Activated naive CD4-positive, alpha-beta T cell treated with Interleukin-2 at 50 U/mL for 16 hours (primary cell): ENCODE measurements at places on chromosomes 5 and 9.
A peak's percentile ranks its signal among the peaks of the same experiment; 100 is the strongest.

DNA sequence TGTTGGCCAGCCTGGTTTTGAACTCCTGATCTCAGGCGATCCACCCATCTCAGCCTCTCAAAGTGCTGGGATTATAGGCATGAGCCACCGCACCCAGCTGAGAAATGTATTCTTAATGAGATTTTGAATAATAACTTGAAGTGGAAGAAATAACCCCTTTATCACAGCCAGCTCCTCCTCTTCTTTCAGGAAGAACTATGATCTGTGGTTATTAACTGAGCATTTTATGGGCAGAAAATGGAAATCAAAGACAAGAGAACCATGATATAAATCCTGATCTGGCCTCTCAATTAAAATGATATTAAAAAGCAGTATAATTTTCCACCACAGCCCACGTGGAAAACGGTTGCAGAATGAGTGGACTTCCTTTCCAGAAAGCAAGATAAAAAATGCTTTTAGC, 206.6 kb downstream of the PRELID2 start:
- no peak for DNase-seq

GRCh38 chr9:76530458-76531110, 71.6 kb downstream of the GCNT1 start:
- no peak for DNase-seq

GRCh38 chr5:122999947-123000563, 36.5 kb downstream of the PPIC start:
- DNase-seq = peak; percentile 3

- DNase-seq = no peak
Measured at GRCh38 chr9:12695474-12695873, 2.3 kb downstream of the TYRP1 start.

- no peak for DNase-seq
Measured at GRCh38 chr5:16754086-16754485, 137.3 kb upstream of the RETREG1 start.

GRCh38 chr9:130890870-130891687, 5.5 kb downstream of the QRFP start:
- DNase-seq = no peak

DNA sequence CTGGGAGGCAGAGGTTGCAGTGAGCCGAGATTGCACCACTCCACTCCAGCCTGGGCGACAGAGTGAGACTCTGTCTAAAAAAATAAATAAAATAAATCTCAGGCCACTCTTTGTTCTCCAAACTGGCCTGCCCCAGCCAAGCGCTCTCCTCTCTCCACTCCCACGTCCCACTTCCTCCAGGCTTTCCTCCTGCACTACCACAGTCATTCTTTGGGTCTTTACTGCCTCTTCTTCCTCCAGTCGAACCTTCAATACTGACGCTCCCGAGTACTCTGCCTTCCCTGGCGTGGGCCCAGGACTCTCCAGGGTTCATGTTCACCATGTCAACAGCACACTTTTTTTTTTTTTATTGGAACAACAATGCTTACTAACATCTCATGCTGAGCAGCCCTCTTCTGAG, 23.9 kb downstream of the RNF130 start:
- no peak for DNase-seq
